ENCODE measurements at places on chromosomes 2 and 18.

- no peak for DNase-seq
Measured at GRCh38 chr2:71102981-71103681, 26.9 kb downstream of the MCEE start.

DNA sequence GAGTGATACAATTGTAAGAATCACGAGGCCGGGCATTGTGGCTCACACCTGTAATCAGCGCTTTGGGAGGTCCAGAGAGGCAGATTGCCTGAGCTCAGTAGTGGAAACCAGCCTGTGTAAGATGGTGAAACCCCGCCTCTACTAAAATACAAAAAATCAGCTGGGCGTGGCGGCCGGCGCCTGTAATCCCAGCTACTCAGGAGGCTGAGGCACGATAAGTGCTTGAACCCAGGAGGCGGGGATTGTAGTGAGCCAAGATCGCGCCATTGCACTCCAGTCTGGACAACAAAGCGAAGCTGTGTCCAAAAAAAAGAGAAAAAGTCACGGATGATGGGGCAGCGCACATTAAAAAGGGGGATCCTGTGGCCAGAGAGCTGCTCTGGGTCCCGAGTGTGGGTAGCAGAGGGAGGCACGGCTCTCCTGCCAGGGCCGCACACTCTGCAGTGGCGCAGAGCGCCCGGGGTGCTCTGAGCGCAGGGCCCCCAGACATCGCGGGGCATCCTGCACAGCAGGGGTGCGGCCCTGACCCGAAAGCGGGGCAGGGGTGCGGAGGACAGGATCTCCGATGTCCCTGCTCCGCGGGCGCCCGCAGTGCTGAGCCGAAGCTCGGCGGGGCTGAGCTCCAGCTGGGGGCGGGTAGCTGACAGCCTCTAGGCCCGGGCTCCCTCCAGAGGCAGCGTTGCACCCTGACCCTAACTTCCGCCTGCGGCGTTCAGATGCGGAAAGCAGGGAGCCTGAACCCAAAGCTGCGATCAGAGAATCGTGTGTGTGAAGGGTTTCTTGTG, 30.4 kb upstream of the RAB6D start:
- DNase-seq: no peak

- DNase-seq: no peak
Measured at GRCh38 chr2:136334967-136335366, 217.0 kb upstream of the CXCR4 start.

- no peak for DNase-seq
Measured at GRCh38 chr18:8709248-8710059, 4.1 kb downstream of the MTCL1 start.

GRCh38 chr2:219362072-219362471, 25.6 kb downstream of the DNPEP start:
- DNase-seq: no peak

GRCh38 chr2:154140249-154141025, 268.7 kb downstream of the GALNT13 start:
- no peak for DNase-seq

GRCh38 chr2:218607436-218608115, at the start of gene PLCD4:
Gene PLCD4, plus strand, starts transcription at chr2:218607899. Its CDS starts 7,841 bp downstream, at chr2:218615740.
- peak; percentile 62 for DNase-seq

Data from A172 (cell line).